ENCODE measurements at places on chromosomes 7 and 10.

DNA sequence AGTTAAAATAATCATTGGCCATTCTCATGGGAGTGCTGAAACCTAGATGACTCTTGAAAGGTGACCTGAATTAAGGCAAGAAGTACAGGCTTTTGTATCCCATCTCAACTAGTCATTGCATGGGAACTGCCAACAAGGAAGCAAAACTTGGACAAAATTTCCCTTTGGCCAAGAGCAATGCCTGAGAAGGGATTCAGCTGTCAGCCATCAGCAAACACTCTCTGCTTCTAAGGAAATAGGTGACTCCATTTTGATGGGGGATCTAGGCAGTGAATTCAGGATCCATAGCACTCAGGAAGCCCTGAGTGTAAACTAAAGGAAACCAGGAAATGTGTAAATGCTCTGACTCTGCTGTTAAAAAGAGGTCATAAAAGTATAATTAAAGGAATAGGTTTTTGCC is 221.5 kb upstream of the TMEM229A start:
- DNase-seq, result no peak

DNA sequence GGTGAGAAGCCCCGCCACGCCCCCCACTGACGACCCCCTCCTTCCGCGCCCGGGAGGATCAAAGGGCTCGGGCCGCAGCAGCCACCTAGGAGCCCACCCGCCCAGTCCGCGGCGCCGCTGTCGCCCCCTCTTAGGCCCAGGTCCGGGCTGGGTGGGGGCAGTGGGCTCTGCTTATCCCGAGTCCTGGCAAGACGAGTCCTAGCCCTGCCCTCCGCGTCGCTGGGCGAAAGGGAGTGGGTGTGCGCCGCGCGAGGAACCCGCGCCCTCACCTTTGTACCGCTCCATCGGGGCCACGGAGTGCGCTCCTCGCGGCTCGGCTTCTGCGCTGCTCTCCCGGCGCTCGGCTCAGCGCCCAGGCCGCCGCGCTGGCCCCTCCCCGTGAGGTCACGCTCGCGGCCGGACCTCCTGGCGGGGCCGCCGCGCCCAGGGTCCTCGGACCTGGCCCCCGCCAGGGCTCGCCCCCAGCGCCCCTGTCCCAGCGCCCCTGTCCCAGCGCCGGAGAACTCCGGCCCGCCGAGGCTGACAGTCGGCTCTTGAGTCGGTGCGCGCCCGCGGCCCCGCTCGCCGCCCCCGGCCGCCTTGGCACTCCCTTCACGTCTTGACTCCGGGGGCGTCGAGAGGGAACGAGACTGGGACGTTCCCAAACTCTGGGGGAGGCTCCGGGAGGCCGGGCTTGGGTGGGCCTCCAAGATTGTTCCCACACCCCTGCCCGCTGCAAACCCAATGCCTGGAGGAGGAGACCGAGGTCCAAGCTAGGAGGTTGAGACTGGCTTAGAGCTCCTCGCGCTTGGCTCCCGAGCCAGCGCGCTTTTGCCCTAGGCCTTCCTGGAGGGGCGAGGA is at the start of gene AFAP1L2:
AFAP1L2 (minus strand) TSS at position 332 of the 840 bp plus-strand sequence; CDS start at position 285, 47 bp downstream.
- DNase-seq, result no peak

DNA sequence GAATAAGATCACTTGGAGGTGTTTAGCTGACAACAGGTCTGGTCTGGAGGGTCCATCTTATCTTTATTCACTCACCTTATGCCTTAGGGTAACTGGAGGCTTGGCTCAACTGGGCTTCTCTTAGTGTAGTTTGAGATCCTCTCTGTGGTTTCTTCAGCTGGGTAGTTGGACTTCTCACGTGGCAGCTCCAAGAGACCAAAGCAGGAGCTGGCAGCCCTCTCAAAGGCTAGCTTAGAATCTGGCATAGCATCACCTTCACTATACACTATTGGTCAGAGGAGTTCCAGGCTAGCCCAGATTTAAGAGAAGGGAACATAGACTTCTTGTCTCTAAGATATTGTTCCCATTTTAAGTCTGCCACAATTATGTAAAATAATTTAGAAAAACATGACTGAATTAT is 16.4 kb downstream of the ADK start:
- no peak for DNase-seq

GRCh38 chr7:44787041-44787440 is 9.4 kb upstream of the PPIA start:
- no peak for DNase-seq

- no peak for DNase-seq
These were observed 42.3 kb upstream of the CDHR3 start for GRCh38 chr7:105920766-105921165.

GRCh38 chr7:158266817-158267741 is 320.5 kb downstream of the PTPRN2 start:
- DNase-seq, result no peak

Measured in stimulated activated CD4-positive, alpha-beta T cell treated with anti-CD3 and anti-CD28 coated beads, Interleukin-15, amount 100 ng/mL, for 48 hours (primary cell).